ENCODE measurements at places on chromosomes 2 and 18.

DNA sequence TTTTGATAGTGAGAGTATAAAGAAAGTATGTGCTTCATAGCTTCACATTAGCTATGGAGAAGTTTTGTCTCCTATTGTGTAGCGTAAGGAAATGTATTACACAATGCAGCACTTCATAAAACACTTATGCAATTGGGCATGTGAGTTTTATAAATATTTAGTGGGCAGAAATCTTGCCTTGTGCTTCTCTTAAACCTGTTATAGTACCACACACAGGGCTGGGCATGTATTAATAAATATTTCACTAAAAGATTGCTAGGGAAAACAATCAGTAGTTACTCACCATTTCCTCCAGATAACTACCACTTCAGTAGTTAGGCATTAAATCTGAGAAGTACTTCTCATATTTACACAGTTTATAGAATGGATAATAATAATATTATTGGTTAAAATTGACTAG lies 1080.8 kb upstream of the PIK3C3 start:
- DNase-seq: no peak

DNA sequence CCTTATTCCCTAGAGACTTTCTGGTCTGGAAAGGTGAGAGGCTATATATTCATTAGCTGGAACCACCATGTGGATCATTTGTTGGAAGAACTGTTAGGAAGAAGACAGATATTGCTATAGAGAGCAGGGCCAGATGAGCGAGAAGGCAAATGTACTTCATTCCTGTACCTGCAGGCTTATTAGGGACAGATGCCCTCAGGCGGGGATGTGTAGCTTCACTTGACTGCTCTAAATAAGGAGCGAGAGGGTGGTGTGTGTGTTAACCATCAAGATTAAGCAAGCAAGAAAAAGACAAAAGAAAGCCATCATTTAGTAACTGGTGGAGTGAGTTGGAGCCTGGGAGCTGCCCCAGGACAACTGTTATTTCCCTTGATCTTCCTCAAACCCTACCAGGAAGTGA lies 36.4 kb downstream of the NEDD4L start:
- no peak for DNase-seq

DNA sequence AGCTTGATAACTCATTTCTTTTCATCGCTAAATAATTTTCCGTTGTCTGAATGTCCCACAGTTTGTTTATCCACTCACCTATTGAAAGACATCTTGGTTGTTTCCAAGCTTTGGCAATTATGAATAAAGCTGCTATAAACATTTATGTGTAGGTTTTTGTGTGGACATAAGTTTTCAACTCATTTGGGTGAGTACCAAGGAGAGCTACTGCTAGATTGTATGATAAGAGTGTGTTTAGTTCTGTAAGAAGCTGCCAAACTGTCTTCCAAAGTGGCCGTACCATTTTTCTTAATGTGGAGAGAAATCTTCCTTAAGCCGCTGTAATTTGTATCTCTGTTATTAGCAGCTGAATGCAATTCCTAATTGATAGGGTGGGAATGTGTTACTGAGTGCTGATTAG lies 11.4 kb upstream of the CTIF start:
- DNase-seq: no peak

DNA sequence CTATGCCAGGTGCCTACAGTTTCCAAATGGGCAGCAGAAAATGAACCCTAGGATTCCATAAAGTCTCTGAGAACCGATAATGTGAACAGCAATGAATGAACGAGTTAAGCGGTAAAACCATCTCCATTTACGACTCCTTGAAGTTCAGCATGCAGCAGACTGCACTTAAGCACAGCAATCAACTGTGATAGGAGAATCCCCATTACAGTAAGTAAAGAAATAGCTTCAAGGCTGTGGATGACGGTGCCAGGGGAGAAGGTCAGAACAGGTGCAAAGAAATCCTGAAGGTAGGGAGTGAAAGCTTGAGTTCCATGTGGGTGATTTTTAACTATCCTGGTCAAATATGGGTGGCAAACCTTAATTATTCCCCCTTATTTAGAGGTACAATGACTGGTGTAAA lies 444.4 kb downstream of the NCKAP5 start:
- no peak for DNase-seq

DNA sequence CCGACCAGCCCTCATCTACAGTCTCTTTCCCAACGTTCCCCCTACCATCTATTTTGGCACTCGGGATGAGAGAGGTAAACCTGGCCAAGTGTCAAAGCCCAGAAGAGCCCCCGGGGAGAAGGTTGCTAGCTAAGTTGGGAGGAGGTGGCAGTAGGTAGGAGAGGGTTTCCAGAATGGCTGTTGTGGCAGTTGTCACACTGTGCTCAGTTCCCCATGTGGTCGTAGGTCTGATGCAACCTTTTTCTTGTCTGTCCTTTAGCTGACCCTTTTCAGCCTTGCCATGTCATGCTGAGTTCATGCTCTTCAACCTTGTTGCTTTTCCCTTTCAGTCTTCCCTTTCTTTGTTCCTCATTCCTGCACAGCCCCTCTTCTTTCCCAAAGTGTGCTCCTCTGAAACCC lies 34.5 kb downstream of the TTLL4 start:
- no peak for DNase-seq

DNA sequence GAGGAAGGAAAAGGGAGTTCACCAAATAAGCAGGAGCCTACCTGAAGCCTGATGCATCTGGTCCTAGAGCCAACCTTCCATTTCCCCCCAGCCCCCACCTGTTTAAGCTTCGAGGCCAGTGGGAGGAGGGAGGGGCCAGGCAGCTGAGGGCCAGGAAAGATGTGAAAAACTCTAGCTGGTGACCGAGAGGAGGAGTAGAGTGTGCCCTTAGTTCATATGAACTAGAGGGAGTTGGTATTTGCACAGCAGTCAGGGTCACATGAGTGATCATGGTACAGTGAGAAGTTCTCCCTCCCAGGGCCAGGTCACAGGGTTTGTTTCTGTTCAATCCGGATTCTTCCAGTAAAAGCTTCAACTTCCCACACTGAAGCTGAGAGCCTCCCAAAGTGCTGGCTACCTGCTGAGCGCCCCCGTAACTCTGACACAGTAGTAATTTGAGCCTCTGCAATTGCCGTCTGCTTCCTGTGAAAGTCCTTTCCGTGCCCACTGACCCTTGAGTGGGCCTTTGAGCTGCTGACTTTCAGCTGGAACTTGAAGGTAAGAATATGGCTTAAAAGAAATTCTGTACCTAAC lies at the start of gene SULT1C2:
Gene SULT1C2 (plus strand): TSS at position 362 of the 573 bp plus-strand sequence. CDS start 4,773 bp downstream, outside the sequence.
- no peak for DNase-seq

- no peak for DNase-seq
Observed at GRCh38 chr2:24924732-24925131, 4.7 kb upstream of the ADCY3 start.

- no peak for DNase-seq
Observed at GRCh38 chr2:155141418-155141817, 442.9 kb downstream of the KCNJ3 start.

GRCh38 chr2:240322231-240322955 lies 113.1 kb upstream of the GPC1 start:
- no peak for DNase-seq

DNA sequence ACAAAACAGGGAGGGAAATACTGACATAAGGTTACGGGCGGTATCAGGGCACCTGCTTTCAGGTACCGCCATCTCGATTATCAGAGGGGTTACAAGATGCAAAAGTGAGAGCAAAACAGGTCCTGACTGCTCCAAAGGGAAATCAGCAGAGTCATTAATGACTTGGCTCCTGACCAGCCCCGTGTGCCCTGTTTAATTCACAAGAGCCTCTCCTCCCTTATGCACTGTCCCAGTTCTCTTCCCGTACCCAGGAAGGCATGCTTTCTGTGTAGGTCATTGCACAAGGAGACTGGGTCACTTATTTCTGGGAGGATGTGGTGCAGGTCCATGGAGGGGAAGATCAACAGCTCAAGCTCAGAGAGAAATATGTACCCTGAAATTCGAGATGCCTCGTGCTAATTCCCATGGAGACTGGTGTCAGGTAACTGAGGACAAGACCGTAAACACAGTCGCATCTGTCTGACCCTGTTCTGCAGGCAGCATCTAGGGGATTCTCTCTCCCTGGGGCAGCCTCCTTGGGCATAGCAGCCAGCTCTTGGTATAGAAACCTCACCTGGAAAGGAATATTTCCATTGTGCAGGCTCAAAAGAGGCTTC lies 79.9 kb downstream of the HNRNPLL start:
- no peak for DNase-seq

DNA sequence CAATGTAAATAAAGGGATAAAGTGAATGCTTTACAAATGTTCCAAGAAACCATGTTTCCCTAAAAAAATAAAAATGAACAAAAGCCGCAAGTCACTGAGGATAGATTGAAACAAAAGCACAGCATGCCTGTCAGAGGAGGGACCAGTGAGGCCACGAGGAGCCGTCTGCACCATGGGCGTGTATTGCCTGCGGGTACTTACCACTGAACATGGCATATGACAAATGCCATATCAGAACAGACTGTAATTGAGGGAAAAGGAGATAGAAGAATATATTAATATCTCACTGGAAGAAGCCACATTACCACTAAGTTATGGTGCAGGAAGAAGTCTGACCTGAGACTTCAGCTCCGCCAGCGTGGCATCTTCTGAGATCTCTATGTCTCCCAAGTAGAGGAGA lies 75.8 kb downstream of the USP40 start:
- no peak for DNase-seq

DNA sequence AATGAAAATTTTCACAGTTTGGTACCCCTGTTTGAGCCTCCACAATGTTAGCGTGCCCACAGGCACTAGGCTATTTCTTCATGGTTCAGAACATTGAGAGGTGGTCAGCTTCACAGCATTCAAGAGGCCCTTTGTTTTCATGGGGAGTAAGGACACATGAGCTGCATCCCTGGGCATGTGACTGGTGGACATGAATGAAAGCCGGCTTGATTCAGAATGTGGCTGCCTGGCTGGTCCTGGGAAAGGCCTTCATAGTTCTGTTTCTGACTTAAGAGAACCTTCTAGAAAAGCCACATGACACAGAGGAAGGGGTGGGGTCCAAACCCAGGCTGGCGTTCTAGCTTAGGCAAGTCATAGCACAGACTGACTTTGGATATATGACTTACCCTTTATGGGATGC lies 420.6 kb downstream of the CMPK2 start:
- DNase-seq: no peak

DNA sequence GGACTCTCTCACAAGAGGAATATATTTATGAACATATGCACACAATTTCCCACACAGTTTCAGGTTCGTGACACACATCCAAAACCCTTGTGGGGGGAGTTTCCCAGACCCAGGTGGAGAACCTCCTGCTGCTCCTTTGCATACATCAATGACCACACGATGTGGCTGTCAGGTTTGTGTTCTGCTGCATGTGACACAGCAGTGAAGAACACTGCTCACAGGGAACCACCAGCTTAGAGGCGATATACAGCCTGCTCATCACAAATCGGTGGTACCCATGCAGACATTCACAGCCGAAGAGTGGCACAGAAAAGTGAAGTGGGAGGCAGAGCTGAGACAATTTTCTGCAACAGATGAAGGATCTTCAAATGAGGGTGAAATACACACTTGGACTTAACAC lies 175.6 kb upstream of the ZFP36L2 start:
- DNase-seq: no peak

DNA sequence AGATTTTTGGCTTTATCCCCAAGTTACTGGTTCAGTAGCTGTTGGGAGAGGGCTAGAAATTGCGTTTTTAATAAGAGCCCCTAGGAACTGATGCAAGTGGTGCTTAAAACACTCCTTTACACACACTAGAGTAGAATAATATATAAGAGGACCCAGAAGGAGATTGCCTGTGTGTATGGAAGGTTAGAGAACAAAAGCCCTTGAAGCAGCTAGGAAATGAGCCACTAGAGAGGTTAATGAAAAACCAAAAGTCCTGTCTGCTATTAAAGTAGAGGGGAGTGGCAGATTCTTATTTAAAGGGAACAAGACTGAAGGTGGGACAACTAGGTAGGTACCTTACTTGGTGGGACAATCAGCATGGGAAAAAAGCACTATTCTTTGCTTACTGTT lies 14.4 kb upstream of the SLC39A10 start:
- DNase-seq: no peak

- DNase-seq: no peak
Observed at GRCh38 chr2:107402330-107402729, 424.4 kb upstream of the RGPD4 start.

DNA sequence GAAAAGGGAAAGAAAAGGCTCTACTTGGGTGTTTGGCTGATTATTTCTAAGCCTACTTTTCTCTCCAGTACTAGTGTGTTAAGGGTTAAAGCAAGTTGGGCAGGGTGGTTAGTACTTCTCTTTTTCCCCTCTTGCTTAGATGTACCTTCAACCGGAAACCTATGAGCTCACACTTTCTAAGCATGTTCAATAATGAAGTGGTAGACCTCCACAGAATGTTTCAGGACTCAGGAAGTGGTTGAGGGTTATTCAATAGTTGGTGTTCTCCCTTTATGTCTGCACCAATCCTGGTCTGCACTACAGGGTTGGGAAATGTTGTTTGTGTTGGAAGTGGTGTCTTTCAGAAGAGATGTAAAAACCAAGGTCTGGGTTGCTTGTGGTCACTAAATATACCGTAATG lies 137.1 kb downstream of the ZEB2 start:
- DNase-seq: no peak

DNA sequence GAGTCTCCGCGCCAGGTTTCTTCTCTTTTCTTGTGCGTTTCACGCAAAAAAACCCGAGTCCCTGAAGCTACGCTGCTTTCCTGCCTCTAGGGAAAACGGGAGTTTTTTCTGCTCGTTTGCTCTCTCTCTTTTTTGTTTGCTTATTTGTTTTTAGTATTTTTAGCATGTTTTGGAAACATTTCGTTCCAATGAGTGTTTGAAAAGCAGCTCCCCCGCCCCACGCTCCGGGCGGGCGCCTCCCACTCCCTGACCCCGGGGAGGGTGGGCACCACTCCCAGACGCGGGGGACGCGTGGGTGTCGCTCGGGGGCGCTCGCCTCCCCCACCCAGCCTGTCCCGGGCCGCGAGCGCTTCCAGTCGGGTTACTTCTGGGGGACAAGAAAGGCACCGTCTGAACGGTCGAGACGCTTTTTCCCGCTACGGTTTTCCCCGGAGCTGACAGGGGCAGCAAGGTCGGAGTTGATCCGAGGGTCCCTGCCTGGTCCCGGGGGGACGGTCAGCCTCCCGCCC lies 446 bp upstream of the EFHD1 start:
- no peak for DNase-seq

GRCh38 chr2:47414682-47415458 lies 11.9 kb downstream of the MSH2 start:
- DNase-seq: no peak

- DNase-seq: no peak
Observed at GRCh38 chr18:25646971-25647370, 295.0 kb upstream of the ZNF521 start.

- DNase-seq: peak; percentile 61
Observed at GRCh38 chr2:98787700-98788099, 56.8 kb upstream of the MGAT4A start.

GRCh38 chr2:229300790-229301189 lies 29.7 kb upstream of the PID1 start:
- no peak for DNase-seq

DNA sequence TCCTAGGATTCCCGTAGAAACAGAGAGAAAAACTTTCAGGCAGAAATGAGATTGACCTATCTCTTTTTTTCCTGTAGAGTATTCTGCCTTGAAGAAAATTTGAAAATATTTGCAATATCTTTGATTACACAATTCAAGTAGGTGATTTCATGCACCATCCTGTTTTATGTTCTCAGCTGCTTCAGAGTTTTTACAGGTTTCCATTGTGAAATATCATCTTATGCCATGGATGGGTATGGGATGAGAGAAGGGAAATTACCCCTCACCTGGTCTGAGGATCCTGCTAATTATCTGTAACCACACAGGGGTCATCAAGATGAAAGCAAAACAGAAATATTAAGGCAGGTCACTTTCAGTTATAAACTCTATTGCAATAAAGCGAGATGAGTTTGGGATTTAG lies 264.8 kb downstream of the TXNL1 start:
- no peak for DNase-seq

GRCh38 chr18:57915248-57915647 lies 112.1 kb upstream of the ATP8B1 start:
- no peak for DNase-seq

- no peak for DNase-seq
Observed at GRCh38 chr2:86695053-86695691, 24.9 kb upstream of the RMND5A start.
